ENCODE measurements at places on chromosomes 6 and 20. TPM values are rescaled to one million over a fixed set of nuclear protein-coding genes. Genes with fewer than 3 reads are reported as not detected.

DNA sequence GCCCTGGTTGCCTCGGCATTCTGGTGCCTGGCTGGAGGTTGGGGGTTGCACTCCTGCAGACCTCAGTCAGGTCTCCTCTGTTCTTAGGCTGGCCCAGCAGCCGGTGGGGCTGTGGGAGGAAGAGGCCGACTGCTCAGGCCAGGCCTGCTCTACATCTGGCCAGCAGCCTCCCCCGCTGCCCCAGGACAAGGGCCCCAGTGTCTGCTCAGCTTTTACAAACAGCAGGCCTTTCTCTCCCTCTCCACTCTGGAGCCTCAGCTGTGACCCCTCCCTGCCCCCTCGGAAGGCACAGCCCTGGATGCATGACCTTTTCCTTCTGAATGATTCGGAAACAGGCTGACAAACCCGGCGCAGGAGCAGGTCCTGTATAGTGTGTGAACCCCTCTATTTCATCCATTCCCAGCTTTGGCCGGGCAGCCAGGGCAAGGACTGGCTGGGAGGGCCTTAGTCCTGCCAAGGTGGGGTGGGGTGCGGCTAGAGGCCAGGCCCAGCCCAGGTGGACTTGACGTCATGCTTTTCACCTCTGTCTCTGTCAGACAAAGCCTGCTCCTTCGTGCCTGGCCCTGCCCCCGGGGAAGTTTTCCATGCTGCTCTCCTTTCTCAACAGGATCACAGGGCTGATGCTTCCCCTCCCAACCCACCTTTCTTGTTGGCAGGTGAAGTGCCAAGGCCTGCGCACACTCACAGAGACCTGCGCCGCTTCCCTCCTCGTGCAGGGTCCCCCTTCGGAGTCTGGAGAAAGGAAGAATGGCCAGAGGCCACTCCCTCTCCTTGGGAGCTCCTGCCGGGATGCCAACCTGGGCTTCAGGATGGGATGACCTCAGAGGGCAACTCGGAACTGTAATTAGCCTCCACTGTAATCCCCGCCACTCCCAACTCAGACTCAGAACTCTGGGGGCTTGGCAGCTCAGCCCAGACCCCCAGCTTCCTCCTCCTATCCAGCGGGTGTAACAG is 10.1 kb upstream of the ITPR3 start:
- DNase-seq: no peak
- H3K36me3 ChIP-seq: no peaks in the 10 kb centered on the region
- H3K4me1 ChIP-seq: no peaks in the 10 kb centered on the region
- H3K27ac ChIP-seq: no peak overlapping the region
- no peak overlapping the region for H3K4me3 ChIP-seq

DNA sequence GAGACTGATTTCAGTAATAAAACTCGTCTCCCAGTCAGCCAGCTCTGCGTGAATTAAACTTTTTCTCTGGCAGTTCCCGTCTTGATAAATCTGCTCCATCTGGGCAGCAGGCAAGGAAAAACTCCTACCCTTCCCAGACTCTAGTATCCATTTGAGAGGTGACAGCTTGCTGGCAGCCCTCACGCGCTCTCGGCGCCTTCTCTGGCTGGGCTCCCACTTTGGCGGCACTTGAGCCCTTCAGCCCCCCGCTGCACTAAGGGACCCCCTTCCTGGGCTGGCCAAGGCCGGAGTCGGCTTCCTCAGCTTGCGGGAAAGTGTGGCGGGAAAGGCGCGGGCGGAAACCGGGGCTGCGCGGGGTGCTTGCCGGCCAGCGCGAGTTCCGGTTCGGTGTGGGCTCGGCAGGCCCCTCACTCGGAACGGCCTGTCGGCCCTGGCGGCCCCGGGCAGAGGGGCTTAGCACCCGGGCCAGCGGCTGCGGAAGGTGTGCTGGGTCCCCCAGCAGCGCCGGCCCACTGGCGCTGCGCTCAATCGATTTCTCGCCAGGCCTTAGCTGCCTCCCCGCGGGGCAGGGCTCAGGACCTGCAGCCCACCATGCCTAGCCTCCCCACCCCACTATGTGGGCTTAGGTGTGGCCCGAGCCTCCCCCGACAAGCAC is 21.8 kb upstream of the GMPR start:
- no peaks in the 10 kb centered on the region for H3K4me1 ChIP-seq
- DNase-seq: no peak
- H3K36me3 ChIP-seq: no peaks in the 10 kb centered on the region
- no peaks in the 10 kb centered on the region for H3K27me3 ChIP-seq
- H3K27ac ChIP-seq: no peak overlapping the region

DNA sequence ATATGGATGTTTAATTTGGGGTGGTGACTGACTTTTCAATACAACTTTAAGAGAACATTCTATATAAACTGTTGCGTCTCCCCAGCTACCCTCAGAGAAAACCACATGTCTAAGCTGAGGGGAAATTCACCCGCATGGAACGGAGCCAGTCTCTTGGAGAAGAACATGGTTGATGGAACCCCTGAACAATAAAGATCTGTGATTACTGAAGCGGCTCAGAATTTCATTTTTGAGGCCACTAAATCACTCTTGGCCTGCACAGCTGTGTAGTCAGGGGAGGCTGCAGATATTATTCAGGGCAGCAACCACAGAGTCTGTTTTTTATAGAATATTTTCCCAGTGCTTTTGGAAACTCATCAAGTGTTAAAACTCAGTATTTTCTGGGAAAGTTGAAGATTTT is 73.8 kb downstream of the EYA4 start:
- DNase-seq: no peak
- no peaks in the 10 kb centered on the region for H3K36me3 ChIP-seq
- H3K27ac ChIP-seq: no peak overlapping the region
- H3K4me1 ChIP-seq: no peaks in the 10 kb centered on the region
- H3K4me3 ChIP-seq: no peak overlapping the region

DNA sequence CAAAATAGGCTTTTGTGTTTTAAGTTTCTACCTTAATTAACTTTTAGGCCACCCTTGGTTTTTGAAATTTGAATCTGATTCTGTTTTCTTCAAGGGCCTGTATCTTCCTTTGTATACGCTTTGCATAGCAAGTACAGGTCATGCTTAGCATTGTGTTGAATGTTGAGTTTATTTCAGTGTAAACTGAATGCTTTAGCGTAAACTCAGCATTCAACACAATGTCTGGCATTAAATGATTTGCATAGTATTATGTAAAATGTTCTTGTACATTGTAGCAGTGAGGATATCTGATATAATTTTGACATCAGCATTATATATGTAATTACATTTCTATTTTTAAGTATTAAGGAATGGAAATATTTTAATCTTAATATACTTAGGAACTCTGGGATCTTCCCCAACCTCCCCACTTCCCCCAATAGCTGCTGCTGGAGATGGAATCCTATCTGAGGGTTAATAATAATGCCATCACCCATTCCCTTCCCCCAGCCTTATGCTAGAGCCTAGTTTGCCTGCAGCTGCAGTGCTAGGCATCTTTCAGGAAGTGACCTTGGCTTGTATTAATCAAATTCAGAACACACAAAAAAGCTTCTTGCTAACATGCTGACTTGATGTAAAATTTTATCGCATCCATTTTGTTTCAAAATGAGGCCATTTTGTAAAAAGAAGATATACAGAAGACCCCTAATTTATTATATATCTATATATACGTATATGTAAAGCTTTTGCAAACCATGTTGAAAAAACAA is 73.1 kb downstream of the NCOA3 start:
- H3K27ac ChIP-seq: no peak overlapping the region
- H3K4me1 ChIP-seq: peaks cover 71% of the 10 kb centered on the region
- no peaks in the 10 kb centered on the region for H3K36me3 ChIP-seq

The FAM209B gene
- 2.2 TPM for total RNA-seq

The TNNC2 gene
- total RNA-seq: not detected

The HRH3 gene
- not detected for total RNA-seq
